Stimulated activated CD4-positive, alpha-beta T cell treated with anti-CD3 and anti-CD28 coated beads, TNF-alpha, amount 100 ng/mL, for 4 hours (primary cell): ENCODE measurements at places on chromosomes 3 and 15.
A peak's percentile ranks its signal among the peaks of the same experiment; 100 is the strongest.

- no peak for DNase-seq
Measured at GRCh38 chr3:127482216-127483004, 108.1 kb downstream of the TPRA1 start.

DNA sequence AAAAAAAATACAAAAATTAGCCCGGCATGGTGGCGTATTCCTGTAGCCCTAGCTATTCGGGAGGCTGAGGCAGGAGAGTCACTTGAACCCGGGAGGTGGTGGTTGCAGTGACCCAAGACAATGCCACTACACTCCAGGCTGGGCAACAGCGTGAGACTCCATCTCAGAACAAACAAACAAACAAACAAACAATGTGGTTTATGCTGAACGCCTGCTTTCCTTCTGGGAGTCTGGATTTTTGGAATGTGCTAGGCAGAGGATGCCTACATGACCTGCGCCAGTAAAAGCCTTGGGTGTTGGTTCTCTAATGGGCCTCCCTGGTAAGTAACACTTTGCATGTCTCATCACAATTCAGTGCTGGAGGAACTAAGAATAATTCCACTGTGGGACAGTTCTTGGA is 43.5 kb downstream of the PCNP start:
- DNase-seq, result no peak

DNA sequence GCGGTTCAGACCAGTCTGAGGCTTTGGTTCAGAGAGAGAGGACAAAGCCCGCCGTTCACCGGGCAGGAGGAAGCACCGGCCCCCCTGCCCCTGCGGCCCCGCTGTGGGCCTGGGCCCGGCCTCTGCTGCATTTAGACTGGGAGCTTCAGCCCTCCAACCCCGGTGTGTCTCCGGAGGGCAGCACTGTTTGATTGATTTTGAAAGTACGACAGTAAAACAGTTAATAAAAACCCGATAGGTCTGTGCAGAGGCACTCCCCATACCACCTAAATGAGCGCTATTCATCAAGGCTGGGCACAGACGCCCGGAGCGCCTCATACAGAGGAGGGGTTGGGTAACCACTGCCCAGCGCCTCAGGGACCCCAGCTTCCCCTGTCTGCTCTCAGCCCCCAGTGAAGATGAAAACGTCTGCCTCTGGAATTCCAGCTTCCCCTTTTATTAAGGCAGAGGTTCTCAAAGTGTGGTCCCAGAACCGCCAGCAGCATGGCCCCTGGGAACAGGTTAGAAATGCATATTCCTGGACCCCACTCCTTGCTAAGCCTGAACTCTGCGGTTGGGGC is 256.7 kb upstream of the TLE3 start:
- DNase-seq, result no peak

DNA sequence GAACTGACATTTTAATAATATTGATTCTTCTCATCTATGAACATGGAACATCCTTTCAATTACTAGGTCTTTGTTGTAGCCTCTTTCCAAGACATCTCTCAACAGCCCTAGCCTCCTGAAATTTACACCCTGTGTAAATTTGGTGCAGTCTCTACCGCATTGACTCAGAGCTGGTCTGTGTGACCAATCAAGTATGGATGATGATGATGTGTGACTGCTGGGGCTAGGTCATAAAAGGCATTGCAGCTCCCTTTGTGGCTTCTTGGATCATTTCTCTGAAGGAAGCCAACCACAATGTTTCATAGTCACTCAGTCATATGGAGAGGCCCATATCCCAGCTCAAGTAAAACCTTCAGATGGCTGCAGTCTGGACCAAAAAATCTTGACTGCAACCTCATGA is 62.1 kb upstream of the FAM3D start:
- no peak for DNase-seq

- DNase-seq, result no peak
Measured at GRCh38 chr3:148149556-148149955, 548.1 kb upstream of the AGTR1 start.

DNA sequence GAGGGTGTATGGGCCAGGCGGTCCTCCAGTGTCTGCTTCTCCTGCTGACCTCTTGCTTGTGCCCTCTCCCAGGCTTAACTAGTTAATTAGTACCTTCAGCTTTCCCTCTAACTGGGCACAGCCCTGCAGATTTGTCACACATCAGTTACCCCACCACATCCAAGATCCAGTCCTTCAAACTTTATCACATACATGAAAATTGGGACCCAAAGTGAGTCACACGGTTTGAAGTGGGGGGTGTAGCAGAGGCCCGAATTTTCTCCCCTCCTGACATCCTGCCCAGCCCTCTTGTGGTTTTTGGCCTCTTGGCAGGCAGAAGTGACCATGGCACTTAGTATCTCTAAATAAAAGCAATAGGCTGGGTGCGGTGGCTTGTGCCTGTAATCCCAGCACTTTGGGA is 3.9 kb downstream of the MAPKAPK3 start:
- no peak for DNase-seq

DNA sequence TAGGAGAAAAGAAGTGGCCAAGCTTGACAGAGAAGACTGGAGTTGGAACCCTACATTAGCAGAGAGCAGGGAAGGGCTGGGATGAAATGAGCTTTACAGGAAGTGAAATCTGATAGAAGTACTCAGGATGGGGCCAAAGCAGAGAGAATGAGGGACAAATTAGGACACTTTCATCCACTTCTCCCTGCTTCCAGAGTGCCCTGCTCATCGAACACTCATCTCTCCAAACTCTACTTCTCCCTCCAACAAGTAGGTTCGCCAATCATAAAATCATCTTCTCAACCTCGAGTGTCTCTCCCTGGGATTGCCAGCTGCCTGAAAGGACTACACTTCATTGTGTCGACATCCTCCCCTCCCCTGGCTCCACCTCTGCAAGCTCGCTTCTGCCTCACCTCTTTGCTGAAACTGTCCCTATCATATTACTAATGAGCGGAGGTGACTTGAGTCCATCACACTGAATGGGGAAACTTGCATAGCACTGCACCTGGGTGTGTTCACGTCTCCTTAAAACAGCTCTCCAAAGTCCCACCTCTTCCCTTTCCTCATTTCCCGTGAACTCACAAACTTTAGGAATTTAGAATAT is 365.8 kb downstream of the FOXP1 start:
- DNase-seq, result no peak

GRCh38 chr3:134326760-134327593 is 47.3 kb downstream of the AMOTL2 start:
- DNase-seq, result no peak

GRCh38 chr15:74869726-74870407 is 3.3 kb downstream of the SCAMP2 start:
- DNase-seq, result no peak

GRCh38 chr3:27483117-27484014 is 818 bp downstream of the SLC4A7 start:
- peak; percentile 9 for DNase-seq

DNA sequence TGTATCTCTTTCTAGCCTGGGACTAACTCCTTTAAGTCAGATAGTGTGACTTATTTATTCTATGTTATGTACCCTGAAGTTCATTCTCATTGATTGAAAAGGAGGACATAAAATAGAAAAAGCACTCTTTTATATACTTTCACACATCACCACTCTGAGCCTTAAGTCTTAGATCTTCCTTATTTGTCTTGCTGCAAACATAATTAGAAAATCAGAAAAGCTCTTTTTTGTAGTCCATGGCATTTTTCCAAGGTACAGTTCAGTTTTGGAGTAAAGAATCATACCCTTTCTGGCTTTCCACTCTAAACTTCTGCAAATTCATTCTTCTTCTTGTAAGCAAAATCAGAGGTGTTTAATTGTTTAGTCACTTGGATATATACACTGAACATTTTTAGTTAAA is 75.5 kb downstream of the AKAP13 start:
- DNase-seq, result no peak

- no peak for DNase-seq
Measured at GRCh38 chr3:143002083-143002712, 828 bp downstream of the U2SURP start.

DNA sequence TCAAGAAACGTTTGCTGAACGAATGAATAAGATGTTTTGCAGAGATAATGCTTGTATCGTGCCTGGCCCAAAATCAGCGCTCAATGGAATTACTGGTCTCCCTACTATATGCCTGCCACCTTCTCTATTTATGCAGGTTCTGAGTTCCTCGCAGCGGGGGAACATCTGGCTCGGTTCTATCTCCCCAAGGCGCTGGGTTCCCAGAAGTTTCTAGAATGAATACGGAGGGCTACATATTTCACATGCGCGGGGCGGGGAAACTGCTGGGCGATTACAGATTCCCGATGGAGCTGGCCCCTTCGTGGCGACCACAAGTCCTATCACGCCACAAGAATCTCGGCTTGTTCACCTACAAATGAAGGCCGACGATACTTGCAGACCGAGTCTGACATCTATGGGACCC is 411 bp upstream of the EIF2B5 start:
- DNase-seq, result no peak

DNA sequence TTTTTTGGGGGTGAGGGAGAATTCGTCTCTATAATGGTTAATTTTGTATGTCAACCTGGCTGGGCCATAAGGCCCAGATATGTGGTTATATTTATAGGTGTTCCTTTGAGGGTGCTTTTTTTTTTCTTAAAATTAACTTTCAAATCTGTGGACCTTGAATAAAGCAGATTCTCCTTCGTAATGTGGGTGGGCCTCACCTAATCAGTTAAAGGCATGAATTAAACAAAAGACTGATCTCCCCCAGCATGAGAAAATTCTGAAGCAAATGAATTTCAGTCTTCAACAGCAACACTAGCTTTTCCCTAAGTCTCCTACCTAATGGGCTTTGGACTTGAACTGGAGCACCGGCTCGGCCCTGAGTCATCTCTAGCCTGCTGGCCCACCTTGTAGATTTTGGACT is 77.4 kb downstream of the GMNC start:
- no peak for DNase-seq

DNA sequence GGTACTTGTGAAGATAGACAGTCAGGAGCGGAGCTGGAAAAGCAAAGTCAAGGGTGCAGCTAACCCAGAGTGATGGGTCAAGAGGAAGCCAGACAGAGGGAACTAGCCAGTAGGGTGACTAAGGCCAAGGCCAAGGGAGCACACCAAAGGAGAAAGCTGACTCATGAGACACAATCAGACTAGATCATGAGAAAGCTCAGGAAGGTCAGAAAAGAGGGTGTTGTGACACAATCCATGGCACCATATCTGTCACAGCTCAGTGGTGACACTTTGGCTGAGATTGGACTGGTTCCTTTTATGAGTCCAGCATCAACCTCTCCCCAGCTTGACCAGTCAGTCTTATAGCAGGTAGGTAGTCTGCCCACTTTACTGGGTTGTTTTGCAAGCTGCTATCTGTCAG is 22.2 kb downstream of the P2RY1 start:
- DNase-seq, result no peak

GRCh38 chr3:61564395-61565059 is 3.2 kb downstream of the PTPRG start:
- no peak for DNase-seq

GRCh38 chr3:113753376-113753985 is 6.6 kb downstream of the ATP6V1A start:
- DNase-seq, result no peak

GRCh38 chr3:36258421-36258820 is 121.9 kb upstream of the STAC start:
- no peak for DNase-seq

DNA sequence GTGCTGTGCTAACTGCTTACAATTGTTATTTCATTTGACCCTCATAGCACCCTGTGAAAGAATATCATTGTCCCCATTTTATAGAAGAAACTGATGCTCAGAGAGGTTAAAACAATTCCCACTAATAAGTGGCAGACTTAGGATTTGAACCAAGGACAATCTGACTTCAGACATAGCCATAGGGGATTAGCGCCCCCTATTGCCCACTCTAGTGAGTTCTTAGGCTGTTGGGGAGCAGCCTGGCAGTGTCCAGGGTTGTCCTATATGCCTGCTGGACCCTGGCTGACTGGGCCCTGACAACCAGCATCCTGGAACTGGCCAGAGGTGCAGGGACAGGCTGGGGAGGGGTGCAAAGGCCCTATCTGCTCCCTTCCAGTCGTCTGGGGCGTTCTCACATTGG is 15.4 kb downstream of the DPH3 start:
- DNase-seq, result no peak

- no peak for DNase-seq
Measured at GRCh38 chr3:109643590-109643989, 306.2 kb upstream of the DPPA4 start.

DNA sequence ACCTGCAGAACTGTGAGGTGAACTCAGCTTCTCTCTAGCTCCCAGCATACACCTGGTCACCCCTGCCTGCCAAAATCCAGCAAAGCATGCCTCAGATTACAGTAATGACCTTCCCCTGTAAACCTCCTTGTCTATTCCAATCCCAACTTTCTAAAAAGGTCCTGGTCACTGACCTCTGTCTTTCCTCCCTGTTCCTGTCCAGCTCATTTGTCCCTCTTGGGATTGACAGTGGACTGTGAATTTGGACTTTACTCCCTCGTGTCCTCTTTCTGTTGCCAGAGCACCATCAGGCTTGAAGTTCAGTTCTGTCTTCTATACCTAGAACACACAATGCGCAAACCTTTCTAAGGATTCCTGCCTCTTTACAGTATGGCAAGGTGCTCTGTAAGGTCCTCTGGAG is 50.3 kb downstream of the MTHFS start:
- no peak for DNase-seq

GRCh38 chr3:32703491-32703972 is 18.5 kb downstream of the CNOT10 start:
- no peak for DNase-seq

GRCh38 chr15:62291262-62291661 is 126.2 kb upstream of the C2CD4B start:
- no peak for DNase-seq

DNA sequence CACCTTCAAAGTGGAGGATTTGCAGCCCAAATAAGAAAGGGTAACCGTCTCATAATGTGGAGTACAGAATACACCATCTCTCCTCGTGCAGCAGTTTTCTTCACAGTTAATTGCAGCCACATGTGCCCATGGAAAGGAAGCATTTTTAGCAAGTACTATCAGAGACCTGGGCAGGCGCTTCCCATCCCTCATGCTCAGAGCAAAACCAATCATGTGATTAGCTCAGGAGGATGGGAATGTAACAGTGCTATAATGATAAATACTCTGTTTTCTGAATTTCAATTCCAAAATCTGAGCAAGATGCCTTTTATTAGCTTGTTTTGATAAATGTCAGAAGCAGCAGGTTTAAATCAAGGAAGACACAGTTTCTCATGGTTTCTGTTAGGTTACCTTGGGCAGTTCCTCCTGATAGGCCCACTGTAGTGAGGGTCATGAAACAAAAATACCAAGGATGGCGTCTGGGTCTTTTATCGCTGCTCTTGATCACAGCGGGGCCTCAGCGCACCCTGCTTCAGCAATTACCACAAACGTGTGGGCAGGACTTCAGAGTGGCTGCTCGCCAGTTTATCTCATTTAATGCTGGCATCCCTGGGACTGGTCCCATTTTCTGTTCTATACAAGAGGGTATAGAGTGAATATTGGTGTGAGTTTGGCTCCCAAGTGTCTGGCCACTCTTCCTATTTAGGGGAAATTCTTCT is 92.6 kb upstream of the VGLL4 start:
- DNase-seq, result no peak

GRCh38 chr15:56236197-56236596 is 7.5 kb downstream of the RFX7 start:
- DNase-seq, result no peak

- no peak for DNase-seq
Measured at GRCh38 chr3:2870724-2871333, 239.3 kb downstream of the IL5RA start.
